ENCODE measurements at places on chromosomes 4 and X.
A peak's percentile ranks its signal among the peaks of the same experiment; 100 is the strongest.

DNA sequence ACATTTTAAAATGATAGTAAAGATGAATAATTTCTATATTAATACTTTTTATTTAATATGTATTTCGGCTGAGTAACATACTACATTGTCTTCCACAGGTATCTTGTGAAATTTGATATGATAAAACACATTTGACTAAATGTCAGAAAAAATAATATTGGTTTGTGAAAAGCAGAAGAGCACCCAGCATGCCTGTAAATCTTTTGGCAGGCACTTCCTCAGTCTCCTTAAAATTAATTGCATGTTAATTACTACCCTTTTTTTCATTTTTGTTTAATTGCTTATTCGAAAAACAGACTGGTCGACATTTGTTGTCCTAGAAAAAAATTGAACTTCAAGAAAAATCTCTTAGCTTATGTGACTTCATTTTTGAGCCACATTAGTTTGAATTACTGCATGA is 40.6 kb downstream of the CLCN3 start:
- DNase-seq: no peak

GRCh38 chr4:74402692-74403456 is 37.9 kb downstream of the EREG start:
- no peak for DNase-seq

- DNase-seq: no peak
These were observed 195.4 kb downstream of the SOWAHB start for GRCh38 chr4:76702440-76703122.

DNA sequence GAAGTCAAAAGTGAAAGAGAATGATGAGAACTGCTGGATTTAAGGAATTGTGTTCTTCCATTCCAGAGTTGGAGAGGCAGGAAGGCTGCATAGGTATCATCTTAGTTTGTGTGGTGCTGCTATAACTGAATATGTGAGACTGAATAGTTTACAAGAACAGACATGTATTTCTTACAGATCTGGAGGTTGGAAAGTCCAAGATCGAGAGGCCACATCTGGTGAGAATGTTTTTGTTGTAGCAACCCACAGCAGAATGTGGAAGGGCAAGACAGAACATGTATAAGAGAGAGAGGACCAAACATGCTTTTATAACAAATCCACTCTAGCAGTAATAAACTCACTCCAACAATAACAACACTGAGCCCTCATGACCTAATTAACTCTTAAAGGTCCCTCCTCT is 408.6 kb downstream of the FAM47B start:
- DNase-seq: no peak

DNA sequence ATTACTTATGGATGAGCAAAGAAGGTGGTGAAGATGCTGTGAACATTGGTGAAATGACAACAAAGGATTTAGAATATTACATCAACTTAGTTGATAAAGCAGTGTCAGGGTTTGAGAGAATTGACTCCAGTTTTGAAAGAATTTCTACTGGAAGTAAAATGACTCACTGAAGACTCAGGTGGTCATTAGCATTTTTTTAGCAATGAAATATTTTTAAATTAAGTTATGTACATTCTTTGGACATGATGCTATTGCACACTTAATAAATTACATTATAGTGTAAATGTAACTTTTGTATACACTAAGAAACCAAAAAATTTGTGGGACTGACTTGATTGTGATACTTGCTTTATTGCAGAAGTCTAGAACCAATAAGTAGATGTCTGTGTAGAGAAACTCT is 56.9 kb downstream of the USO1 start:
- no peak for DNase-seq

DNA sequence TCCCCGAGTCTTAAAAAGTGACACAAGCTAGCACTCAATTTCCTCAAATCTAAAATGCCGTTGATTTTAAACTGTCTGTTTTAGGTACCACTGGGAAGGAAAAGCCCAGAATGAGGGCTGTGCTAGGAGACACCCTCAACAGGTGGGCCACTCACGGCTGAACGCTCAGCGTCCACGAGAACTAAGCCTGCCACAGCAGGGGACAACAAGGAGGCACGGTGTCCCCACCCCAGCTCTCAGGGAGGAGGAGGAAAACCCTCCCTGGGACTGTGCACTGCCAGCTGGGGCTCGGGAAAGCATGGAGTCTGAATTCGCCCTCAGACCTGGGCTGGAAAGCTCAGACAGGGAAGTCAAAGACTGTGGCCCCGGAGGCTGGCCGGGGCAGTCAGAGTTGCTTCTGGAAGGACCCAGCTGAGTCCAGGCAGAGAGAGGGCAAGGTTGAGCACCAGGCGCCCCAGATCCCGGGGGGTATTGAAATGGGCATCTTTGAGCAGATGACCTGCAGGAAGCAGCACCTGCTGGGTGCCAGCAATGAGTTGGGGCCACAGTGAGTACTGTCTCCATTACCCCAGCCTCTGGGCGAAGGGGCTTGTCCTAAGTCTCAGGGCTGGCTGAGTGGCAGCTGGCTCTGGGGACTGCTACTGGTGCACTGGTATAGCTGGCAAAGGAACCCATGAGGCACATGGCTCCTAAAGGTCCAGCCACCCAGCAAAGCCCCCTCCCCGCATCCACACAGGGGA is 769 bp upstream of the CPZ start:
- no peak for DNase-seq

DNA sequence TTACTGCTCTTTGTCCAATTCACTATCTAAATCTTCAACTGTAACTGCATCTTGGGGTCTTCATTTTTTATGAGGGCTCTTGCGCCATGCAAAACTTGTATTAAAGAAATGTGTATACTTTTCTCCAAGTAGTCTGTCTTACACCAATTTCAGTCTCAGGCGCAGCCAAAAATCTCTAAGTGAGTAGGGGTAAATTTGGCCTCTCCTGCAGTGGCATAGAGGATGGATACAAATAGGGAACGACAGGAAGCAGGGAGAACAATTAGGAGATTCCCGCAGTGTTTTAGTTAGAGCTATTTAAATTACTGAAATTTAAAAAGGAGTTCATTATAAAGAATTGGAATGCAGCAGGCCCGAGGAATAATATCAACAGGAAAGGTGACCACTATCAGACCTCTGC is 30.2 kb downstream of the DMP1 start:
- no peak for DNase-seq

DNA sequence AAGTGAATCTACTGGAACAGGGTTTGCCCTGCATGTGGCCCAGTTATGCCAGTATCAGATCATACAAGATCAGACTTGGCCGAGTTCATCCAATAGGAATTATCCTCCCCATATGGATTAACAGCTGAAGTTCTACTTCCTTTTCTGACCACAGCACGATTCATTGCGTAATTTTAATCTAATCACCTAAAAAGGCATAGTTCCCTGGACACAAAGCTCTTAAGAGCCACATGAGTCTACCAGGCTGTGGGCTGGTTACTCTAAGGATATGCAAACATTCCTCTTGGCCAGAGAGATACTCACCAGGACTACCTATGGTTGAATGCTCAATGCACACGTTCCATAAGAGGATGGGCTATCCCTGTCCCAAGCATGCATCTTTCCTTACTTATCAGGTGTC is 46.9 kb downstream of the CHST7 start:
- DNase-seq: no peak

DNA sequence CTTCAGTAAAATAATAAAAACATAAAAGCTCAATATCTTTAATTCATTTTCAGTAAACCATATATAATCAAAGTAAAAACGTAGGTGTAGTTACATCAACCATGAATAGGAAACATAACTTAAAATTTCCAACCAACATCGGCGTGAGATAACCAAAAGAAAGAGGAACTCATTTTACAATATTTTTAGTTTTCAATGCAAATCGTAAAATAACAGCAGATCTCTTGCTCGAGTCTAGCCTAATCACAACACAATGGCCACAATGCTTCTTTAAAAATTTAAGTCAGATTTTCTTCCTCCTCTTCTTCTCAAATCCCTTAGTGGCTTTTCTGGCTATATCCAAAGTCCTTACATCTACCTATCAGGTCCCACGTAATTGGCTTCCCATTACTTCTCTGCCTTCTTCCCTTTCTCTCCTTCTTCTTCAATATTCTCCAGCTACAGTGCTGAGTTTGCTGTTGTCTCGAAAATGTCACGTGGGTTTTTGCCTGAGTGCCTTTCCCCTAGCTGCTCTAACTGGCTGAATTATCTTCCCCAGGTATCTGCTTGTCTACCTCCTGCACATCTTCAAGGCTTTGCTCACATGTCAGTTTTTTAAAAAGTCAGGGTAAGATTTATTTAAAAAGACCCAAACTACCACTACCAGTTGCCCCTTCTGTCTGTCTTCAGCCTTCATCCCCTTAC is 90.9 kb upstream of the BANK1 start:
- DNase-seq: no peak

DNA sequence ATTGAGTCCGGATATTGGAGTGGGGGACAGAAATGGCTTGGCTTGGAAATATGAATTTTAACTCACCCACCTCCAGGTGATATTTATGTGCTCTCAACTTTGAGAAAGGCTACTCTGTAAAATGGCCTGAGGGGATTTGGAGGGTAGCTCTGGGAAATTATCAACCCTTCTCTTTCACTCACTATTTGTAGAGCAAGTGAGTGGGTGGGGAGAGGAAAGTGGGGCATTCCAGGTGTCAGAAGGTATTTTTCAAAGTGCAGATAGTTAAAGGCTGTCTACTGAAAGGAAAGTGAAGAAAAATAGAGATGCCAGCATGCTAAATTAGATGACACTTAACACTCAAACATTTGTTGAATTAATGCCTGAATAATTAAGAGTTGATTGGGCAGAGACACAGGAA is 44.1 kb downstream of the TMEM164 start:
- no peak for DNase-seq

GRCh38 chrX:15751155-15751819 is 13.2 kb downstream of the CA5B start:
- DNase-seq: peak; percentile 34

GRCh38 chrX:41397219-41397618 is 49.9 kb upstream of the NYX start:
- DNase-seq: no peak

GRCh38 chr4:55507612-55508011 is 39.1 kb downstream of the CLOCK start:
- no peak for DNase-seq

- no peak for DNase-seq
These were observed 10.1 kb upstream of the NEUROG2 start for GRCh38 chr4:112526061-112526460.

DNA sequence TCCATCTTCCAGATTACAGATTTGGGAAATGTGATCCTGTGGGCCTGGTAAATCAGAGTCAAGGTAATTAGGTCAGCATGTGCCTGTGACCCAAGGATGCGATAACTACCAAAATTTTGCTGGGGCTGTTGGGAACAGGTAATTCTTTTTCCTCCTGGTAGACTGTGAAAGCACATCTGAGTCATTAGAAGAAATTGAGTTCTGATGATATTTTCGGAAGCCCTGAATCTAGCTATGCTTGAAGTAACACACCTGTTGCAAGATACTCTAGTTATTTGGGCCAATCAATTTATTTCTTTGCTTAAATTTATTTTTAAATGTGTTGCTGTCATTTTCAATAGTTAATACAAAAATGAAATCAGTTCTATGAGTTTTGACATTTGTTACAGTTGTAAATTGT is 903.6 kb downstream of the RPA4 start:
- DNase-seq: no peak

DNA sequence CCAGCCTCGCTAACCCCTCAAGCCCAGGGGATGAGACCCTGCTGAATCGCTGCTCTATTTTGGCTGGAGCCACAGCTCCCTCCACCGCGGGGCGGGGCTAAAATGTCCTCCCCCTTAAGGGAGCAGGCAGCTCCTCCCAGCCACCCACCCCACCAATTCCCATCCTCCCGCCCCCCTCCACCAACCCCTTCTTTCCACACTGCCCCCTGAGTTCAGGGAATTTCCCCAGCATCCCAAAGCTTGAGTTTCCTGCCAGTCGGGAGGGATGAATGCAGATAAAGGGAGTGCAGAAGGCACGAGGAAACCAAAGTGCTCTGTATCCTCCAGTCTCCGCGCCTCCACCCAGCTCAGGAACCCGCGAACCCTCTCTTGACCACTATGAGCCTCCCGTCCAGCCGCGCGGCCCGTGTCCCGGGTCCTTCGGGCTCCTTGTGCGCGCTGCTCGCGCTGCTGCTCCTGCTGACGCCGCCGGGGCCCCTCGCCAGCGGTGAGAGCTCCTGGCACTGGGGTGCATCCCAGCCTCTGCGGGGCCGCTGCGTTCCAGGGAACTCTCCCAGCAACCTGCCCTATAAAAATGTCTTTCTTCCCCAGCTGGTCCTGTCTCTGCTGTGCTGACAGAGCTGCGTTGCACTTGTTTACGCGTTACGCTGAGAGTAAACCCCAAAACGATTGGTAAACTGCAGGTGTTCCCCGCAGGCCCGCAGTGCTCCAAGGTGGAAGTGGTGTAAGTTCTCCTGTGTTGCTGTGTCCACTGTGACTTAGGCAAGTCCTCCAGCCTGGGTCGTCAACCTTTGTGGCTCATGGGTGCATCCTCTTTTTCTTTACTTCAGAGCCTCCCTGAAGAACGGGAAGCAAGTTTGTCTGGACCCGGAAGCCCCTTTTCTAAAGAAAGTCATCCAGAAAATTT is at the start of gene CXCL6:
CXCL6 (plus strand) TSS at position 306 of the 907 bp plus-strand sequence; CDS start at position 379, 73 bp downstream.
- DNase-seq: peak; percentile 40

DNA sequence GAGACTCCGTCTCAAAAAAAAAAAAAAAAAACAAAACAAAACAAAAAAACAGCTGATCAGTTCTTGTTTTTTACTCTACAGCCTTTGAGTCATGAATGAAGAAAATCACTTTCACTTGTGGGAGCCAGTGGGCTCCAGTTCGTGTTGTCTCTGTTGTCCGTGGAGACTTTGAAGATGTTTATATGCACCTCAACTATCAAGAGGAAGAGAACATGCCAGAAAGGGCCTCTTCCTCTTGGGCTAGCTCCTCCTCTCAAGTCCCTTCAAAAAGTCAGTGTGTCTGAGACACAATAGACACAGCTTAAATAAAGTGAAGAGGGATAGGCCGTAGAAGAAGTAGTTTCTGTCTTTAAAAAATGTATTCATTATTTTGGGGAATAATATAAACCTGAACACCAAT is 182.7 kb downstream of the KDR start:
- DNase-seq: peak; percentile 72

- no peak for DNase-seq
These were observed 572.8 kb upstream of the FAM241A start for GRCh38 chr4:111572470-111572869.

DNA sequence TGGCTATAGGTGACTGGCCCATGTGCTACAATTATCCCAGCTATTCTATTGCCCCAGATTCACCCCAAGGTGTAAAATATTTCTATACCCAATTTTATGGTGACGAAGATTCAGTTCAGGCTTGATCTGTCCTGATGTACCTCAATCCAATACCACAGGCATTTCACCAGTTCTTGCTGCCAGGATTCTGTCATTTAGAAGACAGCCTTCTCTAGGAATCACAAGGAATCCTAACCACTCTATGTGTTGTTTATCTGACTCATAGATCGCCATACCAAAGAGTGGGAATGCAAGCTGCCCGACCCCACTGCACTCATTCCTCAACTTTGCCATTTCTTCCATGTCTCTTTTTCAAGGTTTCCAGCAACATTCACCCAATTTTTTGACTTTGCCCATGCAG is 355.0 kb upstream of the EMCN start:
- no peak for DNase-seq

GRCh38 chr4:121998024-121998423 is 46.2 kb upstream of the TRPC3 start:
- DNase-seq: no peak
